ENCODE measurements at places on chromosomes 7 and 10.

DNA sequence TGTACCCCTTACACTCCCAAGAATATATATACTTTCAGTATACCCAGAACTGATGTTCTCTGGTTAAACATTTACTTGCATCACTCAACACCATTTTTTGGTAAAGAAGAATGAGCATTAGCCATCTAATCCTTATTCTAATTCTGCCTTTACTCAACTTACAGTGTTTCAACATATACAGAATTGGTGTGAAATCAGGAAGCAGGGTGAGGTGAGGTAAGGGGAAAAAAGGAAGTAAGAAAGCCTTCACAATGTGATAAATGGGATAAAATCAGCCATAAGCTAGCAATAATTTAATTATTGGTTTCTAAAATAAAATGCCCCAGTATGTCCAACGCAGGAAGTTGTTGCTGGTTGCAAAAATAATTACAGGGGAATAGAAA, 605.4 kb downstream of the KCNMA1 start:
- DNase-seq, result no peak

DNA sequence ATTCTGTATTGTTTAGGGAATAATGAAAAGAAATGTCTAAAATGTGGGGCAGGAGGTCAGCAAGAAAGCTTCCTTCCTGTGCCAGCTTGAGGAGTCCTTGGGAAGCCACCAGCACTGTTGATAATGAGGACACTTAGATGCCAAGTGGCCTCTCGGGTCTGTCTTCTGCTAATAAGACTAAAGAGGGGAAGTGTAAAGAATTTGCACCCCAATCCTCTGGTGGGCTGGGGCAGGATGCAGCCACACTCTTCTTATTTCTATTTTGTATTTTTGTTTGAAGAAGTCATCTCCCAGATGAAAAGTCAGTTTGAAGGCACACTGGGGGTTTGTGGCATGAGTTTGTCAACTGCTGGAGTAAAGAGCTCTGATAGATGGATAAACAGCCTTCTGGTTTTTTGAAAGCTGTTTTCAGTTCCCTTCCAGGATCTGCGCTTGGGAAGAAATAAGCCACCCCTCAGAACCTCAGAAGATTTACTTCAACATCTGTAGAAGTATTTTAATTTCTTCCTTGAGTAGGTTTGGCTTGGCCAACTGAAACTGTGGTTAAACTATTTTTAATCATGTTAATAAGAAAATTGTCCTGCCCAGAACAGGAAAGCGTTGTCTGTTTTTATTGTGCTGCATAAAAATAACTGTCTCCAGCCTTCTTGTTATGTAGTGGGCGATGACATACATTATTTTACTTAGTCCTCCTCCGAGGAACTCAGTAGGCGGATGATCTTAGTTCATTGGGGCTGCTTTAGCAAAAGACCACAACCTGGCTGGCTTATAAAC, 128.8 kb upstream of the GPR26 start:
- no peak for DNase-seq

DNA sequence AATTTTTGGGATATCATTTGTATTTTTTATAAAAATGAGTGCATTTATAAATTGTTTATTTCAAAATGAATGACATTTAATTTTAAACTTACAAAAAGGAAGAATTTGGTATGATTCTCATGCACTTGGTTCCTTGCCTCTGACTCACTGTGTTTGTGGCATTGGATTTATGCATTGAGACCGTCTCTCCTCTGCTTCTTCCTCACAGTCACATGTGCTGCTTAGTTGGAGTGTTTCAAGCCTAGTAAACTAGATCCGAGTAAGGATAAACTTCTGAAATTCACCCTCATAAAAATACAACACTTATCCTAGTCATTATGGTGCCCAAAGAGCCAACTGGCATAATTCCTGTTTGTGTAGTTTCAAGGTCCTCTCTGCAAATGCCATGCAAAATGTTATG, 19.1 kb upstream of the FZD8 start:
- DNase-seq, result no peak

DNA sequence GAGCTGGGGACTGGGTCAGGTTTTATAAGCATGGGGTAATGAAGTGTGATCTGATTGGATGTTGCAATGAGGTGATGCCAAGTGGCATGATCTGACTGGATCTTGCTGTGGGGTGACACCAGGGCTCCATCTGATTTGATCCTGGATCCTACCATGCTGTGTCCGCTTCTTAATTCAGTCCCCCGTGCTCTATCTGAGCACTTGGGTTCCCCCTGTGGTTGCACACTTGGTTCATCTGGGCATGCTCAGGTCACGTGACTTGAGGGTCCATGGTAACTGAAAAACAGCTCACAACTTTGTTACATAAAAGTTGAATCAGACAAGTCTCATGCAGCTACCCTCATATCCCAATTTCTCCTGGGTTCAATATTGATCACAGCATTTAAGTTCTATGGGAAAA, 448.6 kb upstream of the NRP1 start:
- no peak for DNase-seq

DNA sequence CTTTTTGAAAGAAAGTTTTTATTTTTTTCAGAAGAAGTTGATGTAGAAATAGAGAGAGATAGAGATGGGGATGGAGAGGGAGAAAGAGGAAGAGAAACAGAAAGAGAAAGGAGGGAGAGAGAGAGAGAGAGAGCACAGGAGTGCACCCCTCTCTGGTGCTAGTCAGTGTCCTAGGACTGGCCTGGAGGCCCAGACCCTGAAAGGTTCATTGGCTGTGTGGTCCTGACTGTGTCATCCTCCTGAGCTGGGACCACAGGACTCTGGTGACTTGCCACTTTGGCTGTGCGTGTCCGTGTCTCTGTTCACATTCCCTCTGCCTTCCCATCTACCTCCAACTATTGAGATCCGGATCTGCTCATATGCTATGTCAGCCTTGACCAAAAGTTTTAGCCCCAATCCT, 62.1 kb upstream of the SHH start:
- no peak for DNase-seq

- no peak for DNase-seq
Measured at GRCh38 chr7:50389961-50390360, 60.2 kb downstream of the FIGNL1 start.

- DNase-seq, result no peak
Measured at GRCh38 chr7:107037717-107038603, 6.5 kb upstream of the PRKAR2B start.

GRCh38 chr7:104341546-104341945, 13.1 kb downstream of the LHFPL3 start:
- no peak for DNase-seq

- no peak for DNase-seq
Measured at GRCh38 chr7:27553273-27553672, 109.4 kb downstream of the HIBADH start.

DNA sequence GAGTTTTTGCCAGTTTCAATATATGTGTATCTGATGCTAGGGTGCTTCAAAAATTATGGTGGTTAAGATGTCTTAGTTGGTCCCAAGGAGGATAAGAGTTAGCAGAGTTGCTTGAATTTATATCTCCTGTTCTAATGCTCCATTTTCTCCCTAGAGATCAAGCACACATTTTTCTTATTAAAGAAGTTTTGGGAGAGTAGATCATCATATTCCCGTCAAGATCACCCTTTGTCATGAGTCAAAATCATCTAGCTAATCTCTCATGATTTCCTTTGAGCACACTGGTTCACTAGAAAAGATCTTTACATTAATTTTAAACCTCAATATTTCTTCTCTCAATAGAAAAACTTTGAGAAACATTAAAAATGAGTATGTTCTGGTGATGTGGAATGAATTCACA, 429.9 kb upstream of the SEMA3A start:
- DNase-seq, result no peak

DNA sequence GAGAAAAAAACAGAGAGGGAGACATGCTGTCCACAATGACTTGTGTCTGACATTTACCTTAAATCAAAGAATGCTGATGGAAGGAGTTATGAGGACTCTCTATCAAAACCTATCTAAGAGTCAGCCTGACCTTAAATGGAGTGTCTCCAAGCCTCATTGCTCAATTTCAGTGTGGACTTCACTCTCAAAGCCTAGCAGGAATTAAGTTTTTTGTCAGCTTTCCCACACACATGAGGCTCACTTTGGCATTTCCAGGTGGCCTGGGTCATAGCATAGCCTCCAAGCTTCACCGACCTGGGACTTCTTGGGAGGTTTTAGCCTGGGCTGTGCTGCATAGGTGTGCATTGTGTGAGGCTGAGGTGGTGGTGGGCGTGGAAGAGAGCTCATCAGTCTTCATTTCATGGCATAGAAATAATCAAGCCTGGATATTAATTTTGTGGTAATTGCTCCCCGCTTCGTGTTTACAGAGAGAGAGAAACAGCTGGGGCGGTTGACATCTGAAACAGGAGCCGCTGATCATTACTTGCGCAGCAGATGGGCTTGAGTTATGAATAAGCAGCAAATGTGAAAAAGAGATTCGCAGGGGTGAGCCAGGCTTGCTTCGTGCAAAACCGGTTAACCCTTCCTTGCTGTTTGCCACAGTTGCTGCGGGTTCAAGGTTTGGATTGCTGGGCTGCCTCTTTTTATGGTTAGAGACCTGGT, 647.8 kb downstream of the INHBA start:
- DNase-seq, result no peak

DNA sequence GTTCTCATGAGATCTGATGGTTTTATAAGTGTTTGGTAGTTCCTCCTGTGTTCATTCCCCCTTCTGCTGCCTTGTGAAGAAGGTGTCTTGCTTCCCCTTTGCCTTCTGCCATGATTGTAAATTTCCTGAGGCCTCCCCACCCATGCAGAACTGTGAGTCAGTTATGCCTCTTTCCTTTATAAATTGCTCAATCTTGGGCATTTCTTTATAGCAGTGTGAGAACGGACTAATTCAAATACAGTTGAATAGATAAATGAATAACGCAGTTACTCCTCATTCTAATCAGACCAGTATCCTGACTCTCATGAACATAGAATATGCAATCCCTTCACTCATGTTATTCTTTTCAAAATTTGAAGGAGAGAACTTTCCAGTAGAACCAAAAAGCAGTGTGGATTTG, 375.0 kb upstream of the FZD8 start:
- peak; percentile 20 for DNase-seq

GRCh38 chr7:152909683-152910544, 150.4 kb downstream of the ACTR3B start:
- peak; percentile 36 for DNase-seq

DNA sequence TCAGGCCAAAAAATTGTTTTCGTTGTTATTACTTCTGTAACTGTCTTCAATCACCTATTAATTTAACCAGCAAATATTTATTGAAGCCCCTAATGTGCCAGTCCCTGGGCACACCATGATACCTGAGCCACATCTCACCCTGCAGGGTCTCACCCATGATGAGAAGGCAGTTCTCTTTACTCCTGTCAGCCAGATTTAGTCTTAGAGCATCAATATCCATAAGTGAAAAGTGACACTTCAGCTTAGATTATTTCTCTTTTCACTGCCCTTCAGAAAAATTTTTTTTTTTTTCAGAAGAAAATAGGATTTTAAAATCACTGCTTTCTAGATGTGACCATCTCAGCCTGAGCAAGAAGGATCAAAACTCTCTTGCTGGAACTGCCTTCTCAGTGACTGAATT, 258.6 kb upstream of the NFE2L3 start:
- DNase-seq, result no peak

- DNase-seq, result no peak
Measured at GRCh38 chr10:18906636-18907035, 142.0 kb upstream of the MALRD1 start.

DNA sequence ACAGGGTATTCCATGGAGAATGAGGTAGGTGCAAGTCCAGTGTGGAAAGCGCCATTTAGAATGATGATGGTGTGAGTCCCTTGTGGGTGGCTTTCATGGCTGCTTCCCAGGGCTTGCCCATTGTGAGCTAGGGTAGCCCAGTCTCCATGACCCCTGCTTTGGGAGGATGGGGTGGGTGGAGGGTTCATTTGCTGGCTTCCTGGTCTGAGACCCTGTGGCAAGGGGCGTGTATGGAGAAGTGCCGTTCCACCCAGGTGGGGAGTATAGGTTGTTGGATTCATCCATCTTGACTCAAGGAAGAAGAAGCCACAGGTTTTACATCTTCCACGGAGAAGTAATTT, 27.7 kb downstream of the CCM2 start:
- DNase-seq, result no peak

GRCh38 chr7:98619450-98620321, 2.6 kb downstream of the NPTX2 start:
- no peak for DNase-seq

DNA sequence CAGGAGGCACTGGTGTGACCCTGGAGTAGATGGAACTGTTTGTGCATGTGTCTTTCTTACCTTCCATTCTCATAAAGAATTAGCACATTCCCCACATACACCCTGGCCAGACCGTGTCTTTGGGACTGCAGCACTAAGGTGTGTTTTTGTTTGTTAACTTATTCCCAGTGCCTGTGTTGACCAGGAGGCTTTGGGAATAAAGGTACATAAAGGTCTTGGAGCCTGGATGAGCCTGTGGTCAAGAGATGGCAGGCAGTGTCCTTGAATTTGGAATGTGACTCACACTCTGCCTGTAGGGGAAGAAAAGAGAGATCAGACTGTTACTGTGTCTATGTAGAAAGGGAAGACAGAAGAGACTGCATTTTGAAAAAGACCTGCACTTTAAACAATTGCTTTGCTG, 137.6 kb downstream of the LYZL1 start:
- no peak for DNase-seq

DNA sequence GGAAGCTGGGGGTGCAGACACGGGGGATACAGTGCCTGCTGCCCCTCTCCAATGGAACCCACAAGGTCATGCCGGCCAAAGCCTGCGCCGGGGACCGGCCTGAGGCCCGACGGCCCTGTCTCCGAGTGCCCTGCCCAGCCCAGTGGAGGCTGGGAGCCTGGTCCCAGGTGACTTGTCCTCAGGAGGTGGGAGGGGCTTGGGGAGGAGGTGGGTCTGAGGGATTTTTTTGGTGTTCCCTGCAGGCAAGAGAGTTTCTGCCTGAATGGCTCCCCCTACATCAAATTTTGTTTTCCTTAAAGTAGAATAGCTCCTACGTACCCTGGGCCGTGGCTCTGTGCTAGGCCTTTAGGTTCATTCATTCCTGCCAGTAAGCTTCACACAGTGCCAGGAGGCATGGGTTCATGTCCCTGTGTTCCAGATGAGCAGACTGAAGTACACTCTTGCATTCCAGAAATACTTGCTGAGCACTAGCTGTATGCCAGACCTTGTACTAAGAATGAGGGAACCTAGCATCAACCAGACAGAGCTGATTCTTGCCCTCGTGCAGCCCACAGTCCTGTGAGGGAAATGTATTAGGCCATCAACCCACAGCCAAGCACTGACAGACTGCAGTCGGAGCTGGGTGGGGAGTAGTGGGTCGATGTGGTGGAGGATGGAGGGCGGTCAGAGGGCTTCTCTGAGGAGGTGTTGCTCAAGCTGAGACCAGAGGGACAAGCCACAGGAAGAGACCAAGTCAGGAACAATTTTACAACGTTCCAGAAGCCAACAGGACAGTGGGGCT, 31.1 kb downstream of the TBATA start:
- DNase-seq, result peak; percentile 77

DNA sequence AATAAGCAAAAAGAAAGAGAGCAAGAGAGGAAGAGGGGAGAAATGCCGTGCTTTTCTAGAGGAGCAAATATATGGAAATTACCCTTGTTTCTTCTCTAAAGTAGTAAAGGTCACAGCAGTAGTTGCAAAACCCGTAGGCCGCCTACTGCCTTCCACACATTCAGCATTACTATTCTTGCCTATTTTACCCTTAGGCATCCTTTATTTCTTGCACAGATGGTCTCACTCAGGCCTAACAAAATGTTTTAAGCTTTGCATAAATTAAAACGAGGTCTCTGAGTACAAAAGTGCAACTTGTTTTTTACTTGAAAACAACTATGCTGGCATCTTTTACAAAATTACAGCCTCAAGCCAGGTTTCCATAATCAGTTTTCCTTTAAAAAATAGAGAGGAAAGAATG, 644.6 kb downstream of the AUTS2 start:
- no peak for DNase-seq

- DNase-seq, result peak; percentile 80
Measured at GRCh38 chr7:28433699-28434219, 21.4 kb downstream of the CREB5 start.

GRCh38 chr10:44911081-44911540, at the start of gene TMEM72:
TMEM72 (plus strand) TSS chr10:44911337; CDS start chr10:44911513, 176 bp downstream.
- DNase-seq, result peak; percentile 92

Data from kidney tubule cell (primary cell).